ENCODE measurements at places on chromosomes 11 and 22.

DNA sequence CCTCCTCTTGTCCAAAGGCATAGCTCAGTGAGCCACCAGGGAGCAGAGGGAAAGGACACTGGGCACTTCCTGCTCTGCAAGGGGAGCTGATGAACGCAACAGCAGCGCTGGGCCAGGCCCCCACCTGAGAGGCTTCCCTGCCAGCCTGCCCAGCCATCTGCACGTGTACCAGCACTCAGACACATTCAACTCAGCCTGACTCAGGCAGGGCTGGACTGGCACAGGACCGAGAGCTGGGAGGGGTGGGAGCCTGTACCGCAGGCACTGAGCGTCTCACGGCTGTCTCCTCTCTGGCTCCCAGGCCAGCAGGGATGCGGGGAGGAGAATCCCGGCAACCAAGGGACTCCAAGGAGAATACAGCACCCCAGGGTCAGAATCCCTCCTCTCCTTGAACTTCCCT, 411.8 kb downstream of the CTTN start:
- DNase-seq, result no peak

DNA sequence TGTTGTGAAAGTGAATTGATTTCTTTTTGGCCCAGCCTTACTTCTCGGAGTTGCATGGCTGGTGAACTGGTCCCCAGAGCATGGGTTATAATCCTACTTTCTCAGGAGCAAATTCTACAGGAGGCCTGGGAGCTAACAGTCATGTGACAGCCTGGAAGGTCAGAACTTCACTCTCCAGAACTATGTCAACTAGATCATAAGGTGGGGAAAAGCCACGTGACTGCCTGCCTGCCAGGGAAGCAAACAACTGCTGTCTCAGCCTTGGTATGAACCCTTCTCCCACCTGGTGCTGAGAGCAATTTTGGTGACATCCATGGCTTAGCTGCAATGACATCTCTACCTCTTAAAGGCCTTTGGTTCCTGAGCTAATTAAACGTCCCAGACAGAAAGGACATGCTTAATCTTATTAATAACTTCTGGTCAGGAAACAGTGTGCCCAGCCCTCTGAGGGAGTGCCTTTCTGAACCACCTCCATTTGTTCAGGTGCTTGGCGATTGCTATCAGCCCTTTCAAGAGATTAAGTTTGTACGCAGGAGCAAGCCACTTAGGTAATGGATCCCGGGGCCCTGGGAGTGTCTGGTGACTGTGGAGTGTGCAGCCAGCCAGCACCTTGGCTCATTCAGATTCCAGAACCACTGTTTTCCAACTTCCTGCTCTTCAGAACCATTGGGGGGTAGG, 1.4 kb upstream of the CREB3L1 start:
- DNase-seq, result no peak

DNA sequence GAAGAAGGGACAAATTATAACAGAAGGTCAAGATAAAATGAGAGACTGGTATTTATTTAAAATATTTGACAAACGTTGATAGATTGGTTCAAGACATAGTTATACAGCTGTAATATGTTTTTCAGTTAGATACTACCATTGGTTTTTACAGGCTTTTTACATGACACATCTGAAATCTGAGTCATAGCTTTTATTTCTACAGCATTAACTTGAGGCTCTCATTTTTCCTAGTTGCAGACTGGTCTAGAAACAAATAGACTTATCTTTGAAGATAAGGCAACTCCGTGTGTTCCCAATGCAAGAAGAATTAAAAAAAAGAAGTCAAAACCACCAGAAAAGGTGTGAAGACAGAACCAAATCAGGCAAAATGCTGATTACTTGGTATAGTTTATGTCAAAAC, 31.3 kb downstream of the CEP57 start:
- no peak for DNase-seq

DNA sequence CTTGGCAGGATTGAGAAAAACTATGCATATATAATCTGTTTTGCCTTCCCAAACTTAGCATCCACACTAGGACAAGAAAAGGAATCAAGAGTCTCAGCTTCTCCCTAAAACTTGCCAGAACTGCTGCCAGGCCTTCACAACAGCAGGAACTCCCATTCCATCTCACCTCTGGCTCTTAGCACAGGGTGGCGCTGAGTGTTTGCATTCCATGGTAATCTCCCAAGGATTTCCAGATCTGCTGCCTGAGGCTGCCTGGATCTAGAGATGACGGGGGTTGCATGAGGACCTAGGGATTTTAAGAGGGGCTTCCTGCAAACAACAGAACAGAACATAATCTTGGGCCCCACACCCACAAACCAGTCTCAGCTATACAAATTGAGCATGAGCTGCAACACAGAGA, 87.1 kb upstream of the OPCML start:
- no peak for DNase-seq

DNA sequence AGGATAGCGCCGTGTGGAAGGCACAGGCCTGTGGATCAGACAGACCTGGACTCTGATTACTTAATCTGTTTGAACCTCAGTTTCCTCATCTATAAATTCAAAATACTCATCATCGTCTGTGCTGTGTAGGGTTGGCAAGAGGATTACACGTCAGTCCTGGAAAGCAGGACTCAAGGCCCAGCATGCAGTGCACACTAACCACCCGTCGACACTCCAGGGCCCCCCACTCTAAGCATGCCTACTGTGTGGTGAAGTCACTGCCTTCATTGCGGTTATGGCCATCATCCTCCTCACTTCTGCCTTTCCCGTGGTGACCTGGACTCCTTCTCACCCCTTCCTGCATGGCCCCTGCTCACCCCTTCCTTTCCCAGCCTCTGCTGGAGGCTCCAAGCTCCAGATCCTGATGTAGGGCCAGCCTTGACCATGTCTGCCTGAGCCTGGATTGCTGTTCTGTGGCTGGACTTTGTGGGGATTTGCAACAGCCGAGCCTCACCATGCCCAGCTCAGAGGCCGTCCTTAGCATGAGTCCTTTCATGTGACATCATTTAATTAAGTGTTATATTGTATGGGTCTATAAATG, 1158.0 kb downstream of the TBC1D22A start:
- no peak for DNase-seq
